ENCODE measurements at places on chromosomes 11 and 22.

DNA sequence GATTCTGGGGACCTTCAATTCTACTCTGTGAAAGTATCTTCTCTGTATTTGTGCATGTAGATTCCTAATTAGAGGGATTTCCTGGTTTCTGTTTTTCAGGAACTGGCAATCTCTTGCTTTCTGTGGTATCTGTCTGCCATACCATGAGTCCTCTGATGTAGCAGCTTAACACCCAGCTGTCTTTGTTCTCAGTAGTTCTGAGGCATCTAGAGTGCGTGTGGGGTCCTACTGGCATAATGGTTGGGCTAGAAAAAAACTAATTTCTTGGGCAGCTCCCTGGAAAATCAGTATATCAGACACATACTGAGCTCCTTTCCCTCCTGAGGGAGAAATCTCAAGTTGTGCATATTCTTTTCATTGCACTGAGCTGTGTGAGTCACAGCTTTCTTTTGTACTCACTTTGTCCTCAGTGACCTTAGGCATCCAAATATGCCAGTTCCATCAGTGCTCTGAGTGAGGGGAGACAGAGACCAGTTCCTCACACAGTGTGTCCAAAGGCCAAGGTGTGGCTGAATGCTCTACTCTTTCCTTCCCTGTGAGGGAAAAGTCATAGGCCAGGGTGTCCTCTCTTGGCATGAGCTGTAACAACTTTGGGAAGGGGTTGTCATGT, 35.5 kb upstream of the SLC22A24 start:
- no peak for DNase-seq

DNA sequence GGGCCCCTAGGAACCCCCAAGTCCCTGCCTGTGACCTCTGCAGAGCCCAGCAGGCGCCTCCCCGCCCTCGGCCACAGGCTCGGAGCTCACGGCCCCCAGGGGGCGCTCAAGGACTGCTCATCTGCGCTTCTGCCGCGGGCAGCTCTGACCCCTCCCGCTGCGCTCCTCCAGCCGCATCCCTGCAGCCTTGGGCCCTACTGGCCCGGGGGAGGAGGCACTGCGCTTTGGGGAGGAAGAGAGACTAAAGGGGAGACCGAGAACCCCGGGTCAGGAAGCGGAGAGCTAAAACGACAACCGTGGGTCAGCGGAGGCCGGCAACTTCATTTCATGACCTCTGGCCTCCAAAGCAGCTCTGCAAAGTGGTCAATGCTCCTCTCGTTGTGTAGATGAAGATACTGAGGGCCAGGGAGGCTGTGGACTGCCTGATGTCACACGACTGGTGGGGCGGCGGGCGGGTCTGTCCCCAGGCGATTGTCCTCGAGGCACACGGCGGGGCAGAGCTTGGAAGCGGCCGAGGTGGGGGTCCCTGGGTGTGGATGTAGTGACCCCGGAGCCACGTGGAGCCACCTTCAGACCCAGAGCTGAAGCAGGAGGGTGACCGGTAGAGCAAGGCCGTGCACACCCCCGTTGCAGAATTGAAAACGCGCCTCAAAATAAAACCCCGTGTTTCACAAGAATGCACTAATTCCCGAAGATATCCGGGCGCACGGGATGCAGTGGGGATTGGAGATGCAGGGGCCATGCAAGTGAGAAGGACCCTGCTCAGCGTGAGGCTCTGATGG, 2.7 kb upstream of the KRTAP5-6 start:
- DNase-seq = peak; percentile 87

GRCh38 chr11:33640730-33641371, 59.8 kb downstream of the C11orf91 start:
- no peak for DNase-seq

- no peak for DNase-seq
Observed at GRCh38 chr22:49884075-49884474, 30.4 kb downstream of the ZBED4 start.

DNA sequence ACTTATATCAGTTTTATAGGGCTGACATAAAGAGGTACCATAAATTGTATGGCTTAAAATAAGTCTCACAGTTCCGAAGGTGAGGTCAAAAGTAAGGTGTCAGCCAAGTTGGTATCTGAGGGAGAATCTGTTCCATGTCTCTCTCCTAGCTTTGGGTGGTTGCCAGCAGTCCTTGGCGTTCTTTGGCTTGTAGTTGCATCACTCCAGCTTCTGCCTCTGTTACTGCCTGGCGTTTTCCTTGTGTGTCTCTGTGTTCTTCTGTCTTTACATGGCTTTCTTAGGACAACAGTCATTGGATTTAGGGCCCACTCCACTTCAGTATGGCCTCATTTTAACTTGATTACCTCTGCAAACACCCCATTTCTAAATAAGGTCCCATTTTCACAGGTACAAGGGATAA, 16.7 kb downstream of the MMP7 start:
- no peak for DNase-seq

GRCh38 chr11:123083623-123084029, 21.7 kb upstream of the HSPA8 start:
- peak; percentile 79 for DNase-seq

DNA sequence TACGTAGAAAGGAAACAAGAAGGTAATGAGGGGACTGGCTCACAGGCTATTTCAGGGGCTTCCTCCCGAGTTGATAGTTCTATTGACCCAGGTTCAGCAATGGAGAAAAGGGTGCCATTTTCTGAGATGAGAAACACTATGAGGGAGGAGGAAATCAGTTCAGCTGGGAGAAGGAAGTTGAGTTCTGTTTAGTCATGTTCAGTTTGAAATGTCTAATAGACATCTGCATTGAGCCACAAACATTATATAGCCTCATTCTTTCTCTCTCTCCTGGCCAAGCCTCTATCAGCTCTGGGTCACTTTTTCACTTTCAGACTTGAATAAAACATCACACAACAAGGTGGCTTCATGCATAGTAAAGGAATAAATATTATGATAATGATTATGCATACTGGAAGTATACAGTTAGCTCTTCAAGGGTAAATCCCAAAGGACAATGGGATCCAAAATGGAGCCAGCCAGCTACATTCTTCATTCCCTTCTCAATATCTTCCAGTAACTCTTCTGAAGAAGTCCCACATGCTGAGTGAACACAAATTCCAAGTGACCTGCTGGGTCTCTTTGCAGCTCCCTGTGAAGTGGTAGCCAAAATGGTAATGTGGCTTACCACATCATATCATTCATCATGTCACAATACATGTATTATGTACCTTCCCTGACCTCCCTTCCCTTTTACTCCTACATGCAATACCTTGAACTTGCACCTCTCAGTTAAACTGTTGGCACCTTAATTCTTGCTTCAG, 80.9 kb upstream of the CD44 start:
- DNase-seq = no peak

DNA sequence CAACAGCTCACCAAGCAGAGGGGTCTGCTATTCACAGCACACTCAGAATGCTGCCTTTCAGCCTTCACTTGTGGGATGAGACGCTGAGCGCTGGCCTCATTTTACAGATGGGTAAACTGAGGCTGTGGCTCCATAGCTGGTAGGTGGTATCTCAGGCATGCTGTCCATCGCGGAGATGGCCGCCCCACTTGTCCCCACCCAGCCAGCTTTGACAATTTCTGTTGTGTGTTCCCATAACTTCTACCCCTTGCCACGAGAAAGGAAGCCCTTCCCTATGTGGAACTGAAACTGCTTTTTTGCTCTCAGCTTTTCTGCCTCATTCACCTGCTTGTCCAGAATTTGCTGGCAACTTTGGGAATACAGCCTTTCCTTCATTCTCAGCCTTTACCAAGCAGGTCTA, 36.1 kb upstream of the NNMT start:
- no peak for DNase-seq

GRCh38 chr22:35202376-35202775, 54.9 kb upstream of the HMGXB4 start:
- no peak for DNase-seq

- DNase-seq = no peak
Observed at GRCh38 chr11:130216591-130217132, 57.1 kb downstream of the ST14 start.

GRCh38 chr11:66906061-66906733, 49.3 kb downstream of the LRFN4 start:
- no peak for DNase-seq

GRCh38 chr11:72832301-72833082, 18.3 kb downstream of the ATG16L2 start:
- DNase-seq = no peak

- no peak for DNase-seq
Observed at GRCh38 chr11:104154296-104154695, 9.7 kb downstream of the PDGFD start.

- no peak for DNase-seq
Observed at GRCh38 chr22:37270928-37271650, 11.2 kb upstream of the CYTH4 start.

GRCh38 chr11:70481625-70482528, 83.5 kb downstream of the CTTN start:
- no peak for DNase-seq

DNA sequence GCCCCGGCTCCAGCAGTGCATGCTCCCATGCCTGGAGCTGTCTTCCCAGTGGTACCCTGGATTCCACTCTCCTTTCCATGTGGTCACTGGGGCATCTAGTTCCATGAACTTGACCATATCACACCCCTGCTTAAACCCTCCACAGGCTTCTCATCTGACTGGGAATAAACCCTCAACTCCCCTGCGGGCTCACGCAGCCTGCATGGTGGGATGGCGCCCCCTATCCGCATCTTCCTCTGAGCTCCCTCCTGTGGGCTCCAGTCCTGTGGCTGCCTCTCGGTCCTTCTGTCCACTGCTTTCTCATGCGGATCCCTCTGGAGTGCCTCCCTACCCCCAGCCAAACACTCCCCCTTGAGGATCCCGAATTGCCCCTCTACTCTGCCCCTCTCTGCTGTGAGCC, 41.4 kb upstream of the TTLL12 start:
- DNase-seq = peak; percentile 18

GRCh38 chr11:73814812-73815211, 27.1 kb downstream of the MRPL48 start:
- no peak for DNase-seq

GRCh38 chr11:121889931-121890330, 226.1 kb downstream of the BLID start:
- DNase-seq = no peak

GRCh38 chr11:86116386-86116726, 47.5 kb upstream of the PICALM start:
- DNase-seq = peak; percentile 88

- no peak for DNase-seq
Observed at GRCh38 chr22:35195821-35196220, 61.5 kb upstream of the HMGXB4 start.

- DNase-seq = no peak
Observed at GRCh38 chr11:67167719-67168118, 48.7 kb downstream of the KDM2A start.

DNA sequence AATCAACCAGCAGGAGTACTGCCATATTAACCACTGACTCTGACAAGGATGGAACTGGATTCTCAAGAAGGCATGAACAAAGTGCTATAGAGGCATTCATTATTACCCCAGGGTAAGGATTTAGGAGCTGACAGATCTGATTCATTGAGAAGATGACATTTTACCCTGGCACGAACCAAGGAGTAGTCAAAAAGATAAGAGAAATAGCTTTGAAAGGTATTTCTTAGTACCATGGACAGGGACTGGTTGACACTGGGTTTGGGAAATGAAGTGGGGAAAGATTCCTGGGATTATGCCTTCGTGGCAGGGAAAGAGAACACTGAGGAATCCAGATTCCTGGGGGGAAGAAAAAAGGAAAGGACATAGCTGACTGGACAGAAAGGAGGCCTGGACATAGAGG, 5.1 kb upstream of the SAAL1 start:
- DNase-seq = no peak

- no peak for DNase-seq
Observed at GRCh38 chr11:95149651-95150364, 60.2 kb downstream of the ENDOD1 start.

Measured in activated CD4-positive, alpha-beta T cell treated with anti-CD3 and anti-CD28 coated beads, Interleukin-10, Interleukin-2, amounts not matched to agents 100 ng/mL and 50 ng/mL, durations not matched to agents 16 hours and 8 hours (primary cell).